ENCODE measurements at places on chromosomes 12 and 14. TPM values are rescaled to one million over a fixed set of nuclear protein-coding genes. Genes with fewer than 3 reads are reported as not detected.

Gene CCDC38
- polyA plus RNA-seq: not detected

Gene KRT6A
- polyA plus RNA-seq: not detected

Gene ADCY6
- polyA plus RNA-seq: 46.4 TPM

Gene ADAM21
- polyA plus RNA-seq: 1.6 TPM

Gene STON2
- not detected for polyA plus RNA-seq

Gene FZD10
- polyA plus RNA-seq: not detected

Gene CCDC60
- polyA plus RNA-seq: not detected

Gene TRAF3
- 17.9 TPM for polyA plus RNA-seq

Gene DAO
- not detected for polyA plus RNA-seq

Gene OTOGL
- polyA plus RNA-seq: 0.97 TPM

Gene JKAMP
- polyA plus RNA-seq: 95.4 TPM

Gene DYNC1H1
- polyA plus RNA-seq: 110 TPM

Gene LRP6
- 15.3 TPM for polyA plus RNA-seq

Gene RASAL1
- not detected for polyA plus RNA-seq

Gene ALX1
- 0.06 TPM for polyA plus RNA-seq

Gene NRIP2
- not detected for polyA plus RNA-seq

Gene SVOP
- polyA plus RNA-seq: 0.08 TPM

All from SK-N-SH (cell line).